ENCODE measurements at places on chromosomes 11 and 22.

DNA sequence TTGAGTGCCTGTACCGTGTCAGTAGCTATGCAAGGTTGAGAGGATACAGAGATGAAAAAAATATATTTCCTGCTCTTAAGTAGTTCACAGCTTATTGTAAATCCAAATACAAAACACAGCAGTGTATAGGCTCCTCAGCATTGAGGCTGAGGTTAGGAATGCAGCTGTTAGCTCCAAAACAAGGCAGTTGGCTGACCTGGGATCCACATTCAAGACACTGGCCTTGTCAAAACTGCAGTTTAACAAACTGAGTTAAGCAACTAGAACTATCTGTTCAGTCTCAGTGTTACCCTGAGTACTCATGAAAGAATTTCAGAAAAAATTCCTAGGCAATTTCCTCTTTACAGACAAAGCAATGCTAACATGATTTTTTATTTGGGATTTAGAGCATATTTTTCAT, 42.8 kb downstream of the REXO2 start:
- DNase-seq: no peak

DNA sequence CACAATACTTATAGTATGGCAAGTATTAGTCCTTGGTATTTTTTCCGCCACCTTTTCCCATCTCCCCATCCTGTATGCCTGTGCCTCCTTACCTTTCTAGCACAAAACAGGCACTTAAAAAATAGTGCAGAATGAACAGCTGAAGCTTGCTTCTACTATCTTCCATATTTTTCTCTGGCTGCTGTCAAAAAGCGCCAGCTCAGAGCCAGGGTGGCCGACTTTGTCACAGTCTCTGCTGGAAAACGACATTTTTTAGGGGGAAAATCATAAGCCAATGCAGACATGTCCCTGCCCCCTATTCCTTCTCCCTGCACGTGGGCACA, 26.5 kb upstream of the ROBO3 start:
- no peak for DNase-seq

- no peak for DNase-seq
Observed at GRCh38 chr11:45851228-45851627, 4.0 kb downstream of the CRY2 start.

GRCh38 chr11:130674686-130675308, 226.4 kb downstream of the ADAMTS15 start:
- no peak for DNase-seq

GRCh38 chr11:77435972-77436371, 37.9 kb downstream of the PAK1 start:
- no peak for DNase-seq

- no peak for DNase-seq
Observed at GRCh38 chr11:20007386-20007785, 152.9 kb downstream of the DBX1 start.

GRCh38 chr22:29050457-29050856, 11.2 kb downstream of the C22orf31 start:
- no peak for DNase-seq

DNA sequence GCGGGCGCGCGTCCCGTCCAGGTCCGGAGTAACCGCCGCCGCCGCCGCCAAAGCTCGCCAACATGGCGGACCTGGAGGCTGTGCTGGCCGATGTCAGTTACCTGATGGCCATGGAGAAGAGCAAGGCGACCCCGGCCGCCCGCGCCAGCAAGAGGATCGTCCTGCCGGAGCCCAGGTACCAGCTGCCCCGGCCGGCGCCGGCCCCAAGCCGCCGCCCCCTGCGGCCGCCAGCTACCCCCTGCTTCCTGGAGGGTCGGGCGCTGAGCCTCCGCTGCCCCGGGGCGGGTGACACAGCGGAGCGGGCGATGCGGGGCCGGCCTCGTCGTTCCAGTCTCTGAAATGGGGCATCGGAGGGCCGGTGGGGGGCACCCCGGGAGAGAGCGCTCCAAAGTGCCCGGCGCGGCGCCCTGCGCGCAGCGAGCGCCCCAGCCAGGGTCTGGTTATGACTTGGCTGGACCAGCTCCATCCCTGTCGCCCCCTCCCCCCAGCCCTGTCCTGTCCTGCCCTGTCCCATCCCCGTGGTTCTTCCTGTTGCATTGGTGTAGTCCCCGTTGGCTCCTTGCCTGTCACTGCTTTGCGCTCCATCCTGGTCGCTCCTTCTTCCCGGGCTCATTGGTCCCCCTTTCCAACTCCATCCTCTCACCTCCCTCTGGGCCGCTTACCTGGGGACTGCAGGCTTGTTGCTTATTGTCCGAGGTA, 653 bp downstream of the GRK3 start:
- no peak for DNase-seq

- no peak for DNase-seq
Observed at GRCh38 chr11:127818625-127819024, 768.7 kb downstream of the ETS1 start.

Data from CD4-positive, alpha-beta T cell treated with Interleukin-1 beta for 1 hour (primary cell).